Islet precursor cell (in vitro differentiated cells): ENCODE measurements at places on chromosomes 1 and 21.

DNA sequence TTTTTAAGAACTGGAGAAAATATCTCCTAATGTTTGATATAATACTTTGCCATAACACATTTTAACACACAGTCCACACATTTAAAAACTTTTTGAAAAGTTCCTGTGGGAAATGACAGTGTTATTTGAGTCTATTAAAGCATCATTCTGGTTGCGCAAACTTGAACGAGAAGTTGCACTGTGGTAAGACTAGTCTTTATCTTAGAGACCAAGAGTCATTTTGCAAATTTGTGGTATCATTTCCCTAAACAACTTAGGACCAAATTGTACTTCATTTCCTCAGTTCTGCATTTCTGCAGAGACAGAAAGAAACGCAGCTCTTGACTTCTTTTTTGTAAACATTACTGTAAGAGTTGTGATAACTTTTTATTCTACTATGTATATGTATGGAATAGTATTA, at the start of gene RGS18:
Gene RGS18 (plus strand): TSS at position 282 of the 400 bp plus-strand sequence. CDS start 176 bp downstream, outside the sequence.
- no peak for DNase-seq

- DNase-seq = no peak
These were observed 2.4 kb upstream of the DHDDS start for GRCh38 chr1:26429721-26430120.

DNA sequence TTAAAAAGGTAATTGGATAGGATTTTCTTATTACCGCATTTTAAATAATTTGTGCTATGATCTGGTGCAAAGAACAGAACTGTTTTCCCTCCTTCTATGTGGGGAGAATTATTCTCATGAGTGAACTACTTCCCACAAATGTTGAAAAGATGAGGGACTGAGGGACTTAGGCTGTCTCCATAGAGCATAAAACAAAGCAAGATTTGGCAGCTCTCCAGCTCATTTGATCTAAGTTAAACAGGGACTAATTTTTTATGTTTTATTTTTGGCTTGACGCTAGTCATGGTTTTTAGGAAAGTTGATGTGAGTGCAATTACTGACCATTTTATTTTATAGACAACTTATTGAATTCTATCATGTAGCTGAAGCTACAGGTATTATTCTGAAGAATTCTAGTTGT, 362.3 kb downstream of the HLX start:
- no peak for DNase-seq

- DNase-seq = peak; percentile 95
These were observed 21.9 kb downstream of the RD3 start for GRCh38 chr1:211469938-211470529.

- DNase-seq = peak; percentile 47
These were observed 139.9 kb downstream of the PEX14 start for GRCh38 chr1:10614377-10615225.

GRCh38 chr21:32611471-32611997, 643 bp downstream of the CFAP298 start:
- DNase-seq = no peak

DNA sequence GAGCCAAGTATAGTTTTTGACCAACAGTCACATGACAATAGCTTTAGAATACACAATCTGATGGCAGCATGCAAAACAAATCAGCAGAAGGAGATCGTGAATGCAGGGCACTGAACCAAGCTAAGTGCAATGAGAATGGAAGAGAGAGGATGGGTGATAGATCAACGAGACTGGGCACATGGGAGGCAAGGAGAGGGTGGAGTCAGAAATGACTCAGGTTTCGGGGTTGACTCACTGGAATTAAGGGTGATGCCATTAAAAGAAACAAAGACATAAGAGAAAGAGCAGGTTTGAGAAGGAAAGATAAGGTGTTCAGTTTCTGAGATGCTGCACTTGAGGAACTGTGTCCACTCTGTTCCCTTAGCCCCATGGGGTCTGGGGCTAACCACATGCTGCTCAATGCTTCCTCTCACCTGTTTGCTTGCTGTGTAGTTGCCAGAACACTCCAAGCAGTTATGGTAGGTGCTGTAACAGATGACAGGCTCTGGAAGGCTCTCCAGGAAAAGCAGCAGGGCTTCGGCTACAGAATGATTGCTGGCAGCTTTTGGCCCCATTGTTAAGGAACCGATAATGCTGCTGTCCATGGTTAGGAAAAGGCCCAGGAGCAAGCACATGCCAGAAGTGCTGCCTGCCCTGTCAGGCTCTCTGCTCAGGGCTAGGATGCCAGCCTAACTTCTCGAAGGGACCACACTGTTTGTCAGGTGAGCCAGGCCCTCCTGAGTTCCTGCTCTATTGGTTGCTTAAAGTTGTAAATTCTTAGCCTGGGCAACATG, 6.1 kb upstream of the MTF1 start:
- no peak for DNase-seq

DNA sequence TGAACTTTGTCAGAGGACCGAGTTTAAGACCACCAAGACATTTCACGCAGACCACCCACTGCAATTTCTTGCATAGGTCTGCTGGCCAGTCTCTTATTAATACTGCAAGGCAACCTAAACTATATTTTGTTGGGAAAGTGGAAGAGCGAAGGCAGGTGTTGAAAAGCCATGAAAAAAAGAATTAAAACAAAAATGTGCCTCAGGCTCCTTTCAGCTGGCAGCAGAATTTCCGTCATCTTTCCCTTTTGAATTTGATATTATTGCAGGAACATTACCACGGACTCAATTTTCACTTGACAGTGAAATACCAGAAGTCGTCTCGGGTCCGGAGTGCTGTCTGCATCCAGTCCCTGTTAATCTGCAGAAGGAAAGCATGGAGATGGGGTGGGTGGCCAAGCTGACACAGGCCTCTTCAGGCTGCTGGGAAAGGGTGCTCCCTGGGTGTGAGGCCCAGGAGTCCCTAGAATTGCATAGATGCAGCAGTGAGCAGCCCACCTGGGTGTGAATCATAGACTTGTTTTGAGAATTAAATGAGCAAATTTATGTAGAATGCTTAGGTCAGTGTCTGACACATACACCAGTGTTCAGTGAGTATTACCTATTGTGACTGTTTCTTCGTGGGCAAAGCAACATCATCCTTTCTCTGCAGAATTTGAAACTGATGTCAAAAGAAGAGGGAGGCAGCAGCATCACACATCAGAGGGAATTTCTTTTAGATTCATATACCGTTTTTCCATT, 150.7 kb downstream of the PBX1 start:
- DNase-seq = no peak

GRCh38 chr1:39165488-39165887, 39.0 kb upstream of the MACF1 start:
- peak; percentile 1 for DNase-seq

GRCh38 chr1:112026501-112026900, 37.0 kb upstream of the KCND3 start:
- no peak for DNase-seq

GRCh38 chr1:176619261-176619660, 156.3 kb downstream of the PAPPA2 start:
- DNase-seq = no peak
